ENCODE measurements at places on chromosomes 12 and 14.

GRCh38 chr12:126431767-126432166 lies 1366.5 kb downstream of the AACS start:
- no peak for DNase-seq

DNA sequence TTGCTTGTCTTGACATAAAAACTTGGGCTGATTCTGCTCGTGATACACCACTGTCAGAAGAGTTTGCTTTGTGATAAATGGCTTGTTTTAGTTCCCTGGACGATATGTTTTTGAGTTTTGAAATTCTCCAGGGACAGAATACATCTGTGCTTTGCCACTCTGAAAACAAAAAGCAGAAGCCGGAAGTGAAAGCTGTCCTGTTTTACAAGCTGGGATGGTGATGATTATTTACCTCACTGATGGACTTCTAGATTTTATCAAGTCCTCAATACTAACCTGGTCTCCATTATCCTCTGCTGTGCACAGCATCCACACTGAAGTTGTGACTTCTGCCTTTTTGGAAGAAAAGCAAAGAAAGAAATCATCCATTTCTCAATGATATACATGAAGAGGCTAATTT lies 251.6 kb downstream of the TRHDE start:
- peak; percentile 6 for DNase-seq

DNA sequence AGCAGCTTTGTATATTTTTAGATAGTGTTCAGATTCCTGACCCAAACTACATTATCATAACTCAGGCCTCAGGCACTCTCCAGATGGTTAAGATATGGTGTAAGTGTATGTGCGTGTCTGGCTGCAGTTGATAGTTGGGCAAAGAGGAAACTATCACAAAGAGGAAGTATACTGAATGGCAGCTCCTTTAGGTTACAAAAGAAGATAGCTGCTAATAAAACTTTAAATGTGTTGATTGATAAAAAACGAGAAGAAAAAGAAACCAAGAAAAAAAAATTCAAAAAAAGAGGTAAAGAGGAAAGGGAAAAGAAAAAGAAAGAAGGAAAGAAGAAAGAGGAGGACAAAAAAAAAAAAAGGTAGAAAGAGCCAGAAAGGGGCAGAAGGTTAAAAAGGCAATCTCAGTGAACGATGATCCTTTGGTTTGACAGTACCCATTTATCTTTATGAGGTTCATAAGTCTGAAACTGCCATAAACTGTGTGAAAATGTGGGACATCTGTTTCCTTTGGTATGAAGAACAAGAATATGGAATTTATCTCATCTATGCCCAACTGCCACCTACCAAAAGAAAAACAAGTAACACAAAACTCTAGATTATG lies 42.2 kb downstream of the TAOK3 start:
- peak; percentile 95 for DNase-seq

GRCh38 chr12:68317047-68317667 lies 15.0 kb downstream of the MDM1 start:
- peak; percentile 22 for DNase-seq

DNA sequence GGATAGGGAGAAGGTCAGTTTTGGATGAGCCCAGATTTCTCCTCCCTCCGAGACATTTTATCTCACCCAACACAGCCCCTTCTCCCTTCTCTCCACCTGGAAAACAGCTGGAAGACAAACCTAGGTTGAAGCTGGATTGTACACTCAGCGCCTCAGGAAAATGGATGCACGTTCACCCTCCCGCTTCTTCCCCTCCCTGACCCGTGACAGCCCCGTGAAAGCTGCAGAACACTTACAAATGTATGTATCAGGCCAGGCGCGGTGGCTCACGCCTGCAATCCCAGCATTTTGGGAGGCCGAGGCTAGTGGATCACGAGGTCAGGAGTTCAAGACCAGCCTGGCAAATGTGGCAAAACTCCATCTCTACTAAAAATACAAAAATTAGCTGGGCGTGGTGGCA lies 4.2 kb downstream of the RNU4-2 start:
- DNase-seq, result no peak

GRCh38 chr14:81802341-81802740 lies 268.7 kb upstream of the SEL1L start:
- DNase-seq, result no peak

DNA sequence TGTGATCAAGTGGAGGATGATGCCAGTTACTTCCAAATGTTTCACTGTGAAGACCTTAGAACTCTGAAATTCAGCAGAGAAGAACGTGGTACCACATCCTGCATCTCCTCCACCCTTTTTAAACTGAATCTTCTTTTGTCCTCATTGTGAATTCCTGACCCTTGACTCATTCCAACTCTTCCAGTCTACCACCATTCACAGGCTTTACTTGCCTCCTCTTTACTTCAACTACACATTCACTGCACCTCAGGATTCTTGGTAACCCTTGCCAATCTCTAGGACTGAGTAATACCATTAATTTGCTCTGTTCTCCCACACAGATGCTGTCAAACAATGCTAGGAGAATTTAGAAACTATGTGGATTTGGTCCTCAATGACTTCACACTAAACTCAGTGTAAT lies 37.3 kb downstream of the PPP1R12A start:
- no peak for DNase-seq

GRCh38 chr12:105089817-105090216 lies 5.6 kb upstream of the ALDH1L2 start:
- DNase-seq, result no peak

- no peak for DNase-seq
Observed at GRCh38 chr12:130192642-130193345, 30.5 kb downstream of the FZD10 start.

GRCh38 chr12:179131-179884 lies 34.6 kb downstream of the SLC6A12 start:
- DNase-seq, result no peak

- DNase-seq, result no peak
Observed at GRCh38 chr14:22097586-22098292, 424.1 kb upstream of the OR4E1 start.

DNA sequence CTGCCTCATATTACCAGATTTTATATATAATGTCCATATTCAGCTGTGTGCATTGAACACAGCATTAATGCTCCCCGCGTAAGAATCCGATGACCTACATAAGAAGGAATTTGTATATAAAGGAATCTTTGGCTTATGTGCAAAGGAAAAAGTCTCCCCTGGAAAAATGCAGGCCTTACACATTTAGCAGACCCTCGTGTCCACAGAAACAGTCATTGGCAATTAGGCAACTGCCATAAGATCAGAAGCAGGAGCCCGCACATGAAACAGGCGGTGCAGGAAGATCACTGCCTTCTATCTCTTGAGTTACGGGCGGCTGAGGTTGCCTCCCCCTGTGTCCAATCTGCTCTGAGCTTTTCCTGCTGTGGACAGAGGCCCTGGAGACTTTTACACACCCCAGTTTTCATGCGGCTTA lies 63.2 kb upstream of the RFX4 start:
- DNase-seq, result no peak

GRCh38 chr12:14554281-14555007 lies 13.2 kb downstream of the PLBD1 start:
- DNase-seq, result peak; percentile 70

DNA sequence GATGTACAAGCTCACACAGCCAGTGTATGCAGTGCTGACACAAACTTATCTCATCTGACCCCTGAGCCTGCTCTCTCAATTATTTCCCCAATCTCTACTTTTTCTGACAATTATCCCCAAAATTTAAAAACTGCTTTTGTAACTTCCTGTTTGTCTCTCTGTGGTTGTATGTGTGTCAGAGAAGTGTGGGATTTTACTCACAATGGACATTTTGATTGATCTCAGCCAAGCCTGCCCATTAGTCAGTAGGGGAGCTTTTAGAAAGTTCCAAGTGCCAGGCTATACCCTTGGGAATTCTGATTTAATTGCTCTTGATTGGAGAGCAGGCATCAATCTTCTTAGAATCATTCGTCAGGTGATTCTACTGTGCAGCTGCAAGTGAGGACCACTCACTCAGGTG lies 64.9 kb upstream of the LMNTD1 start:
- DNase-seq, result no peak

DNA sequence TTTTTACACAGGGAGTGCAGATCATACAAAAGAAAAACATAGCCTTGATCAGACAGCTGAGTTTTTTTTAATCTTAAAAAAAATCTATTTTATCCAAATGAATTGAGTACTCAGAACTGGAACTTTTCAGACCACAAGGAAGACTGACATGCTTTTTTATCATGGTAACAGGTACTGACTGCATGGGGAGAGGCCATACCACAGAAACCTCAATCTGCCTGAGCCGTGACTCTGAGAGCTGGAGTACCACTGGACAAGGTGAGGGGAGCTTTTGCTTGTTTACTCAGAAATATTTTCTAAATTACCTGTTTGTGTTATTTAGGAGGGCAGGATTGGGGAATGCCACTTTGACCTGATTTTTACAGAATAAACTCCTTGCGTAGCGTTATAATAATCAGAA lies 143.9 kb downstream of the ALX1 start:
- no peak for DNase-seq

Data from MV-4-11 (cell line).